ENCODE measurements at places on chromosomes 1 and 21.

DNA sequence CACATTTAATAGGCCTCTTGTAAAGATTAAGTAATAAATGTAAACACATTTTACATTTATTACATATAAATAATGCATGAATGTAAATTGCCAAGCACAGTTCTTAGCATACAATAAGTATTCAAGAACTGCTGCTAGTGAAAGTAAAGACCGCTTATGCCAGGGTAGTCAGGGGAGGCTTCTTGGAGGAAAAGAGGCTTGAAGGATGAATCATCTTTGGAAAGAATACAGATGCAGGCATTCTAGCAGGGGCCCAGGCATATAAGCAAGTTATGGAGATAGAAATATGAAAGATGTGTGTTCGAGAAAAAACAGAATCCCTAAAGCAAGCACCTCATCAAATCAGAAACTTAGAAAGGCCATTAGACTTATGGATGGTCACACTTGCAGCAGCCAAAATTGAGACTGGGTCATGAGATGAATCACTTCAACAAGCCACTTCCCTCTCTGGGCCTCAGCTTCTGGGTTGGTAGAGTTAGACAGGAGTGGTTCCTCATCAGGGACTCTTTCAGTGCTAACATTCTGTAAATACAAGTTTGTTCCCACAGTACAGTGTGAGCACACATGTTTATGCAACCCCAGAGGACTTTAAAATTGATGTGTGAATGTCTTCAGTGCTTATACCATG, 79.8 kb upstream of the ROR1 start:
- H3K4me3 ChIP-seq: no peak overlapping the region
- no peaks in the 10 kb centered on the region for H3K4me1 ChIP-seq
- H3K27ac ChIP-seq: no peak overlapping the region
- DNase-seq: no peak

- peak; percentile 26 for DNase-seq
- no peaks in the 10 kb centered on the region for H3K36me3 ChIP-seq
- H3K4me1 ChIP-seq: peaks cover 6% of the 10 kb centered on the region
- H3K27me3 ChIP-seq: no peaks in the 10 kb centered on the region
- H3K4me3 ChIP-seq: no peak overlapping the region
- H3K27ac ChIP-seq: no peak overlapping the region
Measured at GRCh38 chr1:198056255-198056654, 100.5 kb upstream of the NEK7 start.

DNA sequence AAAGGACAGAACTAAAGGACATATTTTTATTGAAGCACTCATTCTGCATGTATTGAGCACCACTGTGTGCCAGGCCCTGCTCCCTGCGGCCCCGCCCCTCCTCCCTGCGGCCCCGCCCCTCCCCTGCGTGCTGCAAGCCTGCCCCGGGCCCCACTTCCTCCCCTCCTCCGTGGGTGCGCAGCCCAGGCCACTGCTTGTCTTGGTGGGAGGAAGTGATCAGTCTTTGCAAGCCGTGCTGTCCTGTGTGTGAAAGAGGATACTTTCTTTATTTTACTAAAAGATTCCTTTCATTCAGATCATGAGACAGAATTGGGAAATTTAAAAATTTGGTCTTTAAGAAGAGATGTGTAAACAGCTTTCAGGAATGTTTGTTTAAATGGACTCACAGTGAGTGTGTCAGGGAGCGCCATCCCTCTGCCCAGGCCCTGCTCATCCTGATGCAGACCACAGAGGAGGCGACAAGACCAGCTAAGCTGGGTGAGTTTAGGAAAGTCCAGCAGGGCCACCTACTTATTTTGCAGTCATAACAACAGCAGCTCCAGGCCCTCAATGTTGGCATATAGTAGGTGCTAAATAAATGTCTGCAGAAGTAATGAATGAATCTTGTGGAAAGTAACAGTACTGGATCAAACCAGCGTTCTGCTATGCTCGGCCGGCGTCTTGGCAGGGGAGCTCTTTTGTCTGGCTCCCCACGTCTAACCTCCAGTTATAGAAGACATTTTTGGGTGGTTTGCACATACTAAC, 88.3 kb upstream of the SELENON start:
- DNase-seq: no peak
- no peak overlapping the region for H3K4me3 ChIP-seq
- H3K27me3 ChIP-seq: no peaks in the 10 kb centered on the region
- H3K36me3 ChIP-seq: no peaks in the 10 kb centered on the region
- no peak overlapping the region for H3K27ac ChIP-seq

DNA sequence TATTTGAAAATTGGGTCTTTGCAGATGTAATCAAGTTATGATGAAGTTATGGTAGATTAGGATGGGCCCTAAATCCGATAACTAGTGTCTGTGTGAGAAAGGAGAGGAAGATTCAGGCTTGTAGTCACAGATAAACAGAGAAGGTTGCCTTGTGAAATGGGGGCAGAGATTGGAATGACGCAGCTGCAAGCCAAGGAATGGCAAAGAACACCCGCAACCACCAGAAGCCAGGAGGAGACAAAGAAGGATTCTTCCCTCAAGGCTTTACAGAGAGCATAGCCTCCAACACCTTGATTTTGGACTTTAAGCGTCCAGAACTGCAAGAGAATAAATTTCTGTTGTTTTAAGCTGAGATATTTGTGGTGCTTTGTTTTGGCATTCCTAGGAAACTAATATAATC, 35.4 kb upstream of the COL24A1 start:
- H3K4me3 ChIP-seq: no peak overlapping the region
- no peaks in the 10 kb centered on the region for H3K36me3 ChIP-seq

DNA sequence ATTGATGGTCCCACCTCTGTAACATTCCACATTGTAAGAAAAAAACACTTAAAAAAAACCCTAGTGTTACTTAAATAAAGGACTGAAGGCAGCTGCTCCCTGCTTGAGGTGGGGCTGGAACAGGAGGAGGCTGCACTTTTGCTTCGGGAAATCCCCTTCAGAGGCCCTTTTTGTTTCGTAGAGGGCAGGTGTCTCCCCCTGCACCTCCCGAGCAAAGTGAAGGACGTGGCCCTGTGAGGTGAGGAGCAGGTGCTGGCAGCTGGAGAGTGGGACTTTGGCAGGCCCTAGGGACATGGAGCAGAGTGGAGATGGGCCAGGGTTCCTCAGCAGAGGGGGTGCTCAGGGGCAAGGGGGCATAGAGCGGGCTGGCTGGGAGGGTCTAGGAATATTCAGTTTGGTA, 33.4 kb upstream of the WNT4 start:
- peaks cover 16% of the 10 kb centered on the region for H3K27me3 ChIP-seq
- H3K4me1 ChIP-seq: peaks cover 9% of the 10 kb centered on the region
- DNase-seq: peak; percentile 55
- no peak overlapping the region for H3K27ac ChIP-seq
- H3K36me3 ChIP-seq: no peaks in the 10 kb centered on the region

- H3K27me3 ChIP-seq: peaks cover 95% of the 10 kb centered on the region
- H3K4me1 ChIP-seq: no peaks in the 10 kb centered on the region
- H3K27ac ChIP-seq: no peak overlapping the region
- no peak overlapping the region for H3K4me3 ChIP-seq
- no peak for DNase-seq
Measured at GRCh38 chr21:44914176-44914874, 6.4 kb downstream of the ITGB2 start.
